ENCODE measurements at places on chromosomes 1 and 21.

- peak; percentile 33 for DNase-seq
These were observed 574.0 kb downstream of the KCNT2 start for GRCh38 chr1:196034080-196034706.

- no peak for DNase-seq
These were observed 70.9 kb downstream of the ELAVL4 start for GRCh38 chr1:50179639-50180038.

DNA sequence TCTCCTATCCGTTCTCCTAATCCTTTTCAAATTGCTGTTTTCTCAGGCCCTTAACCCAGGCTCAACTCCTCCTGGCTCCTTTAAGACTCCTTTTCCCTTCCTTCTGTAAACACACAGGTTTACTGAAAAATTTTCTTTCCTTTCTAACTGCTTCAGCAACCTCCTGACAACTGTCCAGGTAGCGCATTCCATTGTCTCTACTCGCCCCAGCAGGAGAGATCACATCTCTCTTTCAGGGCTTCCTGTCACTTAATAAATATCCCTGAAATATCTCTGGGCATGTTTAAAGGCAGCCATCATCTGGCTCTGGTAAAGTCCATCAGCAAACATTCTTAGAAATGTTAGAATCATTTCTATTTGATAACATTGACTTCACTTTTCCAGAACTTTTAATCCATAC lies 211.2 kb upstream of the PTBP2 start:
- DNase-seq = no peak

DNA sequence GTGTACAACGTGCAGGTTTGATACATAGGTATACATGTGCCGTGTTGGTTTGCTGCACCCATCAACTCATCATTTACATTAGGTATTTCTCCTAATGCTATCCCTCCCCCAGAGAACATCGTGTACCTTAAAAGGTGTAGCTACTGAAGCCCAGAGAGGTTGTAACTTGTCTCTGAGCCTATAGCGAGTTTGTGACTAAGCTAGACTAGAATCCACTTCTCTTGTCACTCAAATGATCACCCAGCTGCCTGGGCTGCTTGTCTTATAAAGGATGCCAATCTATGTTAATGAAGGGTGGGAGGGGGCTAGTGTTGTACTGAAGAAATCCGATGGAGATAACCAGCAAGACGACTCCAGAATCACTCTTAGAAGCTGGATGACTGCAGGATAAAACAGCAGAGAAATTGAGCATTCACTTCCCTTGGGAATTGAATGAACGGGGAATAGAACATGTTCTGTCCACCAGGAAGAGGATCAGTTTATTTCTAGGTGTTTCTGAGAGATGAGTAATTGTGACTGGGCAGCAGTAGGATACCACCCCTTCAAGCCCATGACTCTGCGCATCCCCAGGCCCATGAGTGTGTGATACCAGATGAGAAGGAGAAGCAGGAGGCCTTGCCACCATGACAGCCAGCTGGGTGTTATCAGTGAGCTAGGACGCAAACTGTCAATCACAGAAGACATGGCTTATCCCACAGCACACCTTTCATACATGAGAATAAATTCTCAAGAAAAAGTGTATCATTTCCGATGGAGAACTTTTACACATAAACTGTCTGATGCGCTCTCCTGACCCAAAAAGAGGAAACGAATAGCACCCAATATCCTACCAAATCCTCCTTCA lies 390.4 kb downstream of the NTNG1 start:
- DNase-seq = no peak

- peak; percentile 50 for DNase-seq
These were observed 127.5 kb upstream of the SOD1 start for GRCh38 chr21:31531967-31532366.

DNA sequence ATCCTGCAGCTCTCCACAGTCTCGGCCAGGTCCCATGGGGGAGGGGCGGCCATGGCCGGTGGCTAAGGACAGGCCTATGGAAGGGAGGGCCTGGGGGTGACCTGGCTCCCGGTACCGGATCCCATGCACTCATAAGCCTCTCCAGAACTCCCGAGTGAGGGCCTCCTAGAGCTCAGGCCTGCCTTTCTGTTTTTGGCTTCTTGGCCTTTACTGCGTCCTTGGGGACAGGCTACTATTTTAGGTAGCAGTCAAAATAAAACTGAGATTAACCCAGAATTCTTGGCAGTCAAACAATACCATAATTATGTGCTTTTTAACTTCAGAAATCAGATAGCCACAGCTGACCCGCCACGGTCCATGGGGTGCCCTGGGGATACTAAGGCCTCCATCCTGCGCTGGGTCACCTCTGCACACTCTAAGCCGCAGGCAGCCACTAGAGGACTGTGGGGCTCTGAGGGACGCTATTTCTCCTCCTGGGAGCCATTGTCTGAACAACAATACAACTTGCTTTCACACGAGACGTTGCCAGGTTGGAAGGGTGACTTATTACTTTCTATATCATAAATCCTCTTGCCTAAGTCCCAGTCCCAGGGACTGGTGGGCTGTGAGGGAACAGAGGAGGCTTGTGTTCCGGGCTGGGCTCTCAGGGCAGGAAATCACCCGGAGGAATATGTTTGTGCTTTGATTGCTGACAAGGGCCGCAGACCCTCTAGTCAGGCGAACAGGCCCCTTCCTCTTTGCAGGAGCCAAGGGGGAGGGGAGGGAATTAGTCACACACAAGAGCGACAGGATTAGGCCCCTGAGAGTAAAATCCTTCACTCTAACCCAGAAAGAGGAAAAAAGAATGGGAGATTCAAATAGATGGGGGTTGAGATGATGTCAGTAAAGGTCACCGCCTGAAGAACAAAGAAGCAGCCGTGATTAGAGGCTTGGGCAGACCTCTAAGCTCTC lies 40.7 kb upstream of the BCAR3 start:
- DNase-seq = peak; percentile 23

- DNase-seq = peak; percentile 27
These were observed 930 bp downstream of the DHCR24 start for GRCh38 chr1:54885807-54886723.

- no peak for DNase-seq
These were observed 122.9 kb downstream of the EVI5 start for GRCh38 chr1:92662048-92662447.

DNA sequence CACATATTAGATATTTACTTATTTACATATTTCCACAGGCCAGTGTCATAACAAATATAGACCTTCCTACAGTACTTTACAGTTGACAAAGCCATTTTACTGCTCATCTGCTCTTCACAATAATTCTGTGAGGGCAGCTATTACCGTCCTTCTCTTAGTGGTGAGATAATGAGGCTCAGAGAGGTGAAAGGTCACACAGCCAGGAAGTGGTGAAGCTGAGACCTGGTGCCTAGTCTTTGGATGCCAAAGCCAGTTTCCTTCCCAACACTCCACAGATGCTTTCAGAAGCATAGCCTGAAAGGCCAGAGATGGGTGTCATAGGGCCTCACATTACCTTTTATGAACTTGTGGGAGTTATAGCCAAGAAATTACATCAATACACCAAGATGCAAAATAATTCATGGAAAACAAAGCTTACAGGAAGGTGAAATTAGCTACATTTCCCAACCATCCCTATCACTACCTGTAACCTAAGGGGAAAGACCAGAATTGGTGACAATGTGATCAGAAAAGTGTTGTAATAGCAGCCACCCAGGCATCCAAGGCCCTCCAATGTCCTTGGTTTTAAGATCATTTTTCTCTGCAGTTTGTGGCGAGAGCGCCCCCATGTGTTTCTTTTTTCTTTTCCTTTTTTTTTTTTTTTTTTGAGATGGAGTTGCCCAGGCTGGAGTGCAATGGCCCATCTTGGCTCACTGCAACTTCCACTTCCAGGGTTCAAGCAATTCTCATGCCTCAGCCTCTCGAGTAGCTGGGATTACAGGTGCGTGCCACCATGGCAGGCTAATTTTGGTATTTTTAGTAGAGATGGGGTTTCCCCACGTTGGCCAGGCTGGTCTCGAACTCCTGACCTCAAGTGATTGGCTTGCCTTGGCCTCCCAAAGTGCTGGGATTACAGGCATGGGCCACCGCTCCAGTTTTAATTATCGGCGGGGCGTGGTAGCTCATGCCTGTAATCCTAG lies 26.5 kb upstream of the RPL11 start:
- DNase-seq = no peak

GRCh38 chr21:32256873-32257620 lies 21.8 kb downstream of the MIS18A start:
- DNase-seq = peak; percentile 87

DNA sequence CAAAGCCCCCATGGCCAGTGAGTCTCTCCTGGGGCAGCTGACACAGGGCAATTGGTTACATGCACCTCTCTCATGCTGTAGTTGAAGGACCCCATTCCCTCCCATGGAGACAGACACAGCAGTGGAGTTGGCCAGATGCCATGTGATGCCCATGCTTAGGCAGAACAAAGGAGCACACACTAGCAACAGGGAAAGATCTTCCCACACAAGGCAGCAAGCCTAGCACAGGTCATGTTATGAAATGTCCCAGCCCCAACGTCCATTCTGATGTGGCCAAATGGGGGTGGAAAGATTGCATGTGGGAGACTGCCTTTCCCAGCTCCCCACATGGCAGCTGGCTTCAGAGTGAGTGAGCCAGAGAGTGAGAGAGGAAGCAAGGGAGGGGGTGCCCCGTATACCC lies 34.5 kb downstream of the AADACL4 start:
- DNase-seq = peak; percentile 24

GRCh38 chr1:39788758-39789570 lies at the start of gene BMP8B:
Gene BMP8B (minus strand): TSS chr1:39788865. CDS start chr1:39788485, 380 bp downstream.
- DNase-seq = peak; percentile 79

Data from NCI-H345 (cell line).